ENCODE measurements at places on chromosomes 3 and 15.

DNA sequence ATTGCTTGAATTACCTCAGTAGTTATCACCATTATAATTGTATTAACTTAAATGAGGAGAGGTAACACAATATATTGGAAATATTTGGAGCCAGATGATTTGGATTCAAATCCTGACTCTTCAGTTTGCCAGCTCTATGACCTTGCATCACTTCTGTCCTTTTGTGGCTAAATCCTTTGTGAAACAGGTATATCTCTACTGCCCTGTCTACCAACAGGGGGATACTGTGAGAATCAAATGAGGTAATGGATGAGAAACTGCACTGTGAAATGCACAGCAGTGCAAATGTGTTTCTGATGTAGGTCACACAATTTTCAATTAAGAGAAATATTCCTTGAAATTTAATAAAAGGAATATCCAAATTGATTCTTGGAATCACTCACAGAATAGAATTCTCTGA lies 58.8 kb downstream of the CCDC54 start:
- no peak for DNase-seq

DNA sequence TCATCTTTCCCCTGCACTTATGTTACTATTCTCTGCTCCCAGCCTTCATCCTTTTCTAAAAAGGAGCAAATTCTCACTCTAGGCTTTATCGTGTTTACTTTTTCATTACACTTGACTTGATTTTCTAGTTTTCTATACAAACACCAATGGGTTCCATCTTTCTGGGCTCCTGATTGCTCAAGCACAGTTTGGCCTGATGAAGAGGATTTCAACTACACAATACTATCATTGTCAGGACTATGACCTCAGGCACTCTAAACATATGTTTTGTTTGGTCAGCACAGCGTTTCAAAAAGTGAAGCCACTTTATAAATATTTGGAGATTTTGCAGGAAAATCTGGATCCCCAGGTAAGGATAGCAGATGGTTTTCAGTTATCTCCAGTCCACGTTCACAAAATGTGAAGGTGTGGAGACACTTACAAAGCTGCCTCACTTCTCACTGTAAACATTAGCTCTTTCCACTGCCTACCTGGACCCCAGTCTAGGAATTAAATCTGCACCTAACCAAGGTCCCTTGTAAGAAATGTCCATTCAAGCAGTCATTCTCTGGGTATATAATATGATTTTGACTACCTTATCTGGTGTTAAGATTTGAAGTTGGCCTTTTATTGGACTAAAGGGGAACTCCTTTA lies 86.2 kb downstream of the TGFBR2 start:
- DNase-seq = no peak

- no peak for DNase-seq
Measured at GRCh38 chr3:106126067-106126845, 257.4 kb upstream of the CBLB start.

DNA sequence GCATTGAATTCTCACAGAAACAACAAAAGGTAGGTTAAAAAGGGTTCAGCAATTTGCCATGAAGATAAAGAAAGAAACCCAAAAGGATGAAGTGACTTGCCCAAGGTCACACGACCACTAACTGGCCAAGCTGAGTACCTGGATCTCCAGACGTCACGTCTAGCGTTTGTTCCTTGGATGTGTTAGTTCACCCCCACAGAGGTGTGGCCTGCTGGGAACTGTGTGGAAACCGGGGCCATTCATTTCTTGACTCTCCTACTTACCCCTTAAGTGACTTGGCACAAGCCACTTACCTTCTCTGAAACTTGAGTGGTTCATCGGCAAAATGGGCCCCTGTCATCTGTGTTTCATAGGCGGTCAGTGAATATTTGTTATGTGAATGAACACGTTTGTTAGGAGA lies 244.3 kb upstream of the SLCO3A1 start:
- DNase-seq = no peak

- no peak for DNase-seq
Measured at GRCh38 chr3:7322957-7323669, 462.2 kb downstream of the GRM7 start.

DNA sequence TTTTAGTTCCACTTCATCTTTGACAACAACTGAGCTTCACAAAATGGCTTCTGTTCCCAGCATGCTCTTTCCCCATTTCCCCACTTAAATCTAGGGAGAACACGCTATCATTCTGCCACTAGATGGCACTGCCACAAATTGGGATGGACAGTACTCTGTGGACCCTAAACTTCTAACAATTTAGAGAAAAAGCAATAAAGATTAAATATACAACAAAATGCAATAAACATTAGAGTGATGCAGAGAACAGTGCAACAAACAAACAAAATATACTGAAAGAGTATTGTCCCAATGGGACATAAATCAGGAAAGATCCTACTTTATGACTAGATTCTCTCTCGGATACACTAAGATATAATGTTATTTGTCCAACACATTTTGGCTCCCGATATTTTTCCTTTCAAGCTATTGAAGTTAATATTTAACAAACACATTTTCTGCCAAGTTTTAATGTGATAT lies 169.7 kb upstream of the TMCO5A start:
- no peak for DNase-seq

GRCh38 chr15:90387534-90388461 lies at the start of gene IQGAP1:
Gene IQGAP1 (plus strand): TSS chr15:90388242. CDS start chr15:90388342, 100 bp downstream.
- DNase-seq = peak; percentile 92

GRCh38 chr3:100009276-100010086 lies 104.8 kb downstream of the FILIP1L start:
- no peak for DNase-seq

- no peak for DNase-seq
Measured at GRCh38 chr3:133494469-133494868, 79.0 kb upstream of the CDV3 start.

DNA sequence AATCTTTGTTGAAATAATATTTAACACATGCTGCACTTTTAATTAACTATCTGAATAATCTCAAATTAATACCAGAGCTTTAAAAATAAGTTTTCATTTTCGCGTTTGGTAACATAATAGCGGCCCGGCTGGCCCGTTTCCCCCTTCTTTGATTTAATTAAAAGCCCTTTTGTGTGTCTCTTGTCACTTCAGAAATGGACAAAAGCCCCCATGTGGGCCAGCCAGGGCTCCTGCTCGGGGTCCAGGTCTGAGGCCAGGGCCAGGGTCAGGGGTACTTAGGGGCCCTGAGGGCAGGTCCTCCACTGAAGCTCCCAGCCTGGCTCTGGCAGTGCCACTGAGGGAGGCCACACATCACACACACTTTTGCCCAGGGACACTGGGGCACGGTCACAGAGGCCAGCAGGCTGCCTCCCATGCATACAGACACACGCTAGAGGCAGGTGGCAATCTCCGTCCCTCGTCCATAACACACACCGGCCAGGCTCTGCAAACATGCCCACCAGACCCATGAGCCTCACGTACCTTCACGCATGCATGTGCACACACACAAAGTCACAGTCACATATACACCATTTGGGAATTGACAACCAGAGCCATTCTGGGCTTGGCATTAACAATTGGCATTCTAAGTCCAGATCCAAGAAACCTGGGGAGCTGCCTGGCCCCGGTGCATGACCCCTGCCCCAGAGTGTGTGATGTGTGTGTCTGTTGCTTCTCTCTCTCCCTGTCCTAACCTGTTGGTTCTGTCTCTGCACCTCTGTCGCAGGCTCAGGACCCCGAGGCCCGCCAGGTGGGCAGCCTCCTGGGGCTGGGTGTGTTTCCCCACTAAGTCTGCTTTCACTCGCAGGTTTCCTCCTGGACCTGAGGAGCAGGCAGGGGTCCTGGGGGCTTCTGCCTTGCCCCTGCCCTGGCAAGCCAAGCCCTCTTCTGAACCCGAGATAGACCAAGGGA lies 38.5 kb downstream of the DNAJB8 start:
- DNase-seq = no peak

DNA sequence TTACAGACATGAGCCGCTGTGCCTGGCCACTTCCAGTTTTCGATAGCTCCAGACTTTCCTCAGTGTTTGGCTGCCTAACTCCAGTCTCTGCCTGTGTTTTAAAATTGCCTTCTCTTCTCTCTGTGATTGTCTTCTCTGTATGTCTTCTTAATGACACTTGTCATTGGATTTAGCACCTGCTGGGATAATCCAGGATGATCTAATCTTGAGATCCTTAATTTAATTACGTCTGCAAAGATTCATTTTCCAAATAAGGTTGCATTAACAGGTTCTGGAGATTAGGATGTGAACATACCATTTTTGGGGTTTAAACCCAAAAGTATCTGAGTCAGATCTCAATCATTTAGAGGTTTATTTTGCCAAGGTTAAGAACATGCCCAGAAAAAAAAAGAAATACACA lies 222.2 kb upstream of the PDZRN3 start:
- DNase-seq = no peak

- DNase-seq = no peak
Measured at GRCh38 chr15:77180757-77181156, 109.8 kb upstream of the TSPAN3 start.

DNA sequence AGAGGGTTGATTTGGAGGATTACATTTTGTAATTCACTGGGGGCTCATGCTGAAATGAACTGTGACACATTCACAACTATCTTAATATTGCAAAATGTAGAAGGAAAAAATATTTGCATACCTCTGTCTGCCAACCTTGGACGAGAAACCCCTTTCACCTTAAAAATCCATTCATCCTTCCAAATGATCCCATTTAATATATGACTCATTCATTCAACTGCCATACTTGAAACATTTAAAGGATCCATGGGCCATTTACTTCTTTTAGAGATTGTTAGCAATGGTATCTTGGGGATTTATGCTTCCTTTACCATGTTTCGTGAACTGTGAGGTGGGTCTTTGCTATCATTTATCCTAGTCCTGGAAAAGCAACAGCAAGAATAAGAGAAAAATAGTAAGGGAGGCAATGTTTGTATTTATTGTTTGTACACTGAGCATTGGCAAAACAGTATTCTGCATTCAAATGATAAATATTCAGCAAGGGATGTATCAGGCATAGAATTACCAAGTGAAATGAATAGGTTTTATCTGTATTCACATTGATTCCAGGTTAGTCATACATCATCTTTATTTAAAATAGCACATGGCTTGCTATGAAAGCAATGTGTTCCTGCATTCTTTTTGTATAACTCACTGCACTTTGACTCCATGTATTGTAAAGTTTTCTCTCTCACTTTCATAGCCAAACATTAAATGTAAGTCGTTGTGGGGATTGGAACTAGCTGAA lies 378.1 kb downstream of the NSUN3 start:
- DNase-seq = no peak

GRCh38 chr3:194293546-194294198 lies 57.5 kb downstream of the CPN2 start:
- DNase-seq = no peak

Data from stimulated activated CD8-positive, alpha-beta memory T cell treated with anti-CD3 and anti-CD28 coated beads, Interleukin-7, amount 100 ng/mL, for 4 hours (primary cell).